Activated T-helper 2 cell treated with anti-CD3 and anti-CD28 coated beads, Interferon-gamma antibody, Interleukin-2, Interleukin-4, amounts not matched to agents 10 μg/mL and 5 μg/mL and 100 μg/mL, durations not matched to agents 14 hours and 24 hours and 36 hours (primary cell): ENCODE measurements at places on chromosomes 12 and 14.

- DNase-seq, result no peak
Observed at GRCh38 chr12:17640615-17641014, 449.4 kb downstream of the RERGL start.

GRCh38 chr14:26820572-26820971 lies 222.7 kb upstream of the NOVA1 start:
- DNase-seq, result no peak

DNA sequence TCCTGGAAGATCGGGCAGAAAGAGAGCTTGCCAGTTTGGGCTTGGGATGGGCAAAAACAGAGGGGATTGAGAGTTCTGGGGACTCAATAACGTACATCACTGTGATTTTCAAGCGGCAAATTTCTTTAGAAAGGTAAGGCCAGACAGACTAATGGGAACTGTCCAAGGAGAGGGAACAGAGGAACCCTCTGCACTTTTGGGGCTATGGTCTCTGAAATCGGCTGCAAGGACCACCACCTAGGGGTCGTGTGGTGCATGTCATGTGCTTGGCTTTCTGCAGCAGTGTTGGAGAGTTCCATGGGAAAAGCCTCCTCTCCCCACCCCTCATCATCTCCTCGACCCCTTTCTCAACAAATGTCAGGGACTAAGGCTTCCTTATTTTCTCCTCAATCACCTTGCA lies 79.6 kb downstream of the PPM1A start:
- DNase-seq, result no peak

- DNase-seq, result no peak
Observed at GRCh38 chr12:101077791-101078528, 132.1 kb downstream of the SLC5A8 start.

- peak; percentile 9 for DNase-seq
Observed at GRCh38 chr14:50085570-50086320, 30.6 kb downstream of the VCPKMT start.

GRCh38 chr14:104386151-104386841 lies 193.3 kb upstream of the C14orf180 start:
- DNase-seq, result no peak

DNA sequence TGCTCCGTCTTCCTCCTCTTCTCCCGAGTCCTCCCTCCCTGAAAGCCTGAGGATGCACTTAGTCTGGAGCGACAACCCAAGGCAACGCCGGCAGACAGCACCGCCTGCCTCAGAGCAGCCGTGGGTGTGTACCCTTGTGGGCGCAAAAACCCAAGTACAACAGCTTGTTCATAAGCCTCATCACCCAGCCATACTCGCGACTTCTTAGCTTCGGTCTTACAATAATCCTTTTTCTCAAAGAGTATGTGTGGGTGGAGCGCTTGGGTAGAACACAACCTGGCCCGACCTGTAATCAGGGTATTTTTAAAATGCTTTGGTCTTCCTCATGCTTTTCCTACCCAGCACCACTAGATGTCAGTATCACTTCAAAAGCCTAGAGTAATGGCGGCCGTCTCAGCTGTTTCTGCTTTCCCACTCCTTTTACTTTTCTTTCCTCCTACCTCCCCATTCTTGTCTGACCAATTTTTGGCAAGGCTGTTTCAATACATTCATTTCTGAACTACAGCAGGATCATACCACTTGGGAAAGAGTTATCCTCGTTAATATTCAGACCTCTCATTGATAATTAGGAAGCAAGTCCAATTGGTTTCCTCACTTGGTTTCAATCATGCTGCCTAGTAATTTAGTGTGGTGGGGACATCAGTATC lies 198.9 kb downstream of the EPS8 start:
- DNase-seq, result peak; percentile 31

- no peak for DNase-seq
Observed at GRCh38 chr14:89955022-89955744, 544 bp upstream of the TDP1 start.

GRCh38 chr14:94423453-94424056 lies 29.0 kb downstream of the SERPINA11 start:
- peak; percentile 26 for DNase-seq

GRCh38 chr14:99065551-99065950 lies 206.4 kb downstream of the BCL11B start:
- DNase-seq, result no peak

GRCh38 chr14:51651388-51652167 lies at the start of gene FRMD6:
Gene FRMD6 (plus strand): TSS chr14:51651910. CDS start chr14:51689837, 37,927 bp downstream.
- peak; percentile 78 for DNase-seq

GRCh38 chr12:113941208-113941486 lies 25.0 kb downstream of the RBM19 start:
- DNase-seq, result no peak

- no peak for DNase-seq
Observed at GRCh38 chr12:116803013-116803736, 65.1 kb downstream of the RNFT2 start.

GRCh38 chr14:81511111-81511904 lies 22.3 kb downstream of the SEL1L start:
- DNase-seq, result no peak

DNA sequence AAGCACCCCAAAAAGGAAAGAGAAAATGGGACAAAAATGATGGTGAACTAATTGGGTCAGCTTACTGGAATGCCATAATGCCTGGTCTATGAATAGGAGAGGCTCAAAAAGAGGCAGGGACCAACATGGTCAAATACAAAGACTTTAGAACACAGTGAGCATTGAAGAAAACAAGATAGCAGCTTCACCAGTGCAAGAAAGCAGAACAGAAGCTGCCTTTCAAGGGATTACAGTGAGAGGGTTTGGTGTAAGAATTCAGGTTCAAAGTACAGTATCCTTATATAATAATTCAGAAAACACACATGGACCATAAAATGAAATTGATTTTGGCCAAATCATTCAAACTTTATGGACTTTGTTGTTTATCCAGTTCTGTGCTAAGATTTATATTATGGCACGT lies 162.1 kb downstream of the NAV3 start:
- DNase-seq, result no peak

GRCh38 chr12:117044790-117045159 lies 54.4 kb downstream of the TESC start:
- no peak for DNase-seq

DNA sequence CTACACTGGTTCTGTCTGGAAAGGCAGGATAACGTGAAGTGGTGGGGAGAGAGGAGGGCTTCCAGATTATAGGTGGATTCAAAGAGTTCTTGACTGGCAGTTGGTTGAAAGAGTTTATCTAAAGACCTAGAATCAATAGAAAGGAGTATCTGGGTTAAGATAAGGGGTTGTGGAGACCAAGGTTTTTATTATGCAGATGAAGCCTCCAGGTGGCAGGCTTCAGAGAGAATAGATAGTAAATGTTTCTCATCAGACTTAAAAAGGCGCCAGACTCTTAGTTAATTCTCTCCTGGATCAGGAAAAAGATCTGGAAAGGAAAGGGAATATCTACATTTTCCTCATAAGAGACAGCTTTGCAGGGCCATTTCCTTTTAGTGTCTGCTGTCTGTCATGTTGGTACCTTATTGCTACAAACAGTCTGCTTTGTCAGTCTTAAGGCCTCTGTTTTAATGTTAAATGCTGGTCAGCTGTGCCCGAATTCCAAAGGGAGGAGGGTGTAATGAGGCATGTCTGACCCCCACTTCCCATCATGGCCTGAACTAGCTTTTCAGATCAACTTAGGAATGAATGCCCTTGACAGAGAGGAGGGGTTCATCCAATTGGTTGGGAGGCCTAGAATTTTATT lies 401.3 kb downstream of the FUT8 start:
- no peak for DNase-seq

DNA sequence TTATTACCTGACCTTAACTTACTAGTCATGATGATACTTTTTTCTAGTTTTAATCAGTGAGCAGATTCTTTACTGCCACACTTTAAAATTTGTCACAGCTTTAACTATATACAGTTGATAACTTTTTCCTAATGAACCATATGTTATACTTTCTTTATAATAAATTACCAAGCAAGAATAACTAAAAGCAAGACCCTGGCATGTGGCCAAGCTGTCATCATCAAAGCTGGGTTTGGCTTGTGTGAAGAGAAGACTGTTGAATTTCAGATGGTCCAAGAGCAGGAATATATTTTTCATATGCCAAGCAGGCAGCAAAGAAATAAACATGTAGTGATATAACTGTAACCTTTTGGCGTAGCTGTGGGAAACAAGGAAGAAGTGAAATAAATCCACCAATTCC lies 93.5 kb downstream of the PUS7L start:
- DNase-seq, result no peak

DNA sequence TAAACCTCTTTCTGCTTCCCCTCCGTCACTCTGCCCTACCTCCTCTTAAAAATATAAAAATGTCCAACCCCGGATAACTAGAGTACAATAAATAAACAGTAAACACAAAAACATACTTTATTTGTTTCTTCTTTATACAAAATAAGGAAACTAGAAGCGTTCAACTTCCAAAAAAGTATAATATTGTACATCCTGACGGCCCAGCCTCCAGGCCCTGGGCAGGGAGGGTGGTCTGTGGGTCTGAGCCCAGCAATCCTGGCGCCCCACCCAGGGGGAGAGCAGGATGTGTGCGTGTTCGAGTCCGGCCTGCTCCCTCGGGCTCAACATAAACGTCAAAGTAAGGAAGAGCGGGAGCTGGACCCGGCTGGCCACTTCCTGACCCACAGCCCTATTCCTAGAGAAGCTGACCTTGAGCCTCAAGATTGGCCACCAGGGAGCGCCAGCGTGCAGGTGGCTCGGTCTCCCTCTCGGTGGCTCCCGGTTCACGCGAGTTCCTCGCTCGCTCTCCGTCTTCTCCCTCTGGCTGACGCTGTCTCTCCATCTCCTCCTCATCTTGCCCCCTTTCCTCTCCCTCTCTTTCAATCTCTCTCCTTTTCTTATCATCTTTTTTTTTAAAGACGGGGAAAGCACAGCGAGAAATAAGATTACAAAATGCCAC lies 9.4 kb downstream of the LHX5 start:
- DNase-seq, result peak; percentile 46

GRCh38 chr14:22556990-22557623 lies 31.9 kb downstream of the DAD1 start:
- peak; percentile 87 for DNase-seq

GRCh38 chr14:72565917-72566316 lies 328.0 kb downstream of the DPF3 start:
- DNase-seq, result no peak

DNA sequence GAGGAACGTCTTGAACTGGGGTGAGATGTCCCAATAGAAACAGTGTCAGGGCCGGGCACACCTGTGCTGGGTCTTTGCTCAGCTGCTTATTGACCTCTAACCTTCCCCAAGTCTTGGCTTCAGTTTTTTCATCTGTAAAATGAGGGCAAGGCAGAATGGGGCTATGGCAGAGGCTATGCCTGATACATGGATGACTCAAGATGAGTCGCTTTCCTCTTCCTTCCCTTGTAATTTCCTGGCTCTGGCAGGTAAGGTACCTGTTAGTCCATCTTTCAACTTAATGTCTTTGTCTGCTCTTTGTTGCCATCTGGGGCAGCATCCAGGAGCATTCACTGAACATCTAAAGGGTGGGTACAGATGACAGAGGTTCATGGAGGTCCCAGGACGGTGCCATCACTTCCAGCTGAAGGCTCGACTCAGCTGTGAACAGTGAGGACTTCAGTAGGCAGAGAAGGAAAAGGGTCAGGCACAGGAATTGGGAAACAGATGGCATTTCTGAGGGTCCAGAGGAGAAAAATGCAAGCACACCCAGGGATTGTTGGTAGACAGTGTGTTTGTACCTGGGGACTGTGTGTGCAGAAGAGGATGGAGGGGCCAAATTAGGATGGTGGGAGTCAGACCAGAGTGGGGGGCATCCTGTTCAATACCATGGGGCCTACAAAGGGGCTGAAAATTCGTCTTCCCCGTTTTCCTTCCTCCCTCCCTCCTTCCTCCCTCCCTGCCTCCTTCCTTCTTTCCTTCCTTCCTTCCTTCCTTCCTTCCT lies 268.3 kb downstream of the VRK1 start:
- no peak for DNase-seq
